ENCODE measurements at places on chromosomes 2 and 18.
A peak's percentile ranks its signal among the peaks of the same experiment; 100 is the strongest.

DNA sequence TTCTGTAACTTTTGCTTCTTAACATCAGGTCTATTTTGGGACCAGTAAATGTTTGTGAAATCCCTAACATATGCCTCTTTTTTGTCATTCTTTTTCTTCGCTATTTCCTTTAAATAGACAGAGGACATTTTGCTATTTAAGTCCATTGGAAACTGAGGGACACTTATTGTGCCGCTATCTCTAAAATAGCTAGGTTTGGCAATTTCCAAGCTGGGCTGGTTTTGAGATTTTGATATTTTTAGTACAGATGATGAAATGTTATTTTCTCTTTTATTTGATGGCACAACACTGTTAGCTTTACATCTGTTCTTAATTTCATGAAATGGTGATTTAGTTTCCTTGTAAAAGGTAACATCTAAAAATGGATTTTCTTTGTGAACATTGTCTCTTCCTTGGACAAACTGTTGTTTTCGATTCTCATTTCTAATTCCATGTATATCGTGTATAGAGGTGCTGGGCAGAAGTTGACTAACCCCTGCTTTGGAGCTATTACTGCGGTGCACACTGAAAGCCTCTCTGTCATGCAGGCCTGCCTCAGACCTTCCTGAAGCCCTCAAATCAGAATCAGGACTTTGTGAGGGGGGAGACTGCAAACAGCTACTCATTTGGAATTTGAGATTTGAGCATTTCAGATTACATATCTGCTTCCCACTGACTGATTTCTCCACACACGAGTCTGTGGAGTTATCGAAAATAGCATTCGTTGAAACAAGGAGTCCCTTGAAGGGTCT, 594 bp downstream of the RAD51AP2 start:
- DNase-seq: no peak

DNA sequence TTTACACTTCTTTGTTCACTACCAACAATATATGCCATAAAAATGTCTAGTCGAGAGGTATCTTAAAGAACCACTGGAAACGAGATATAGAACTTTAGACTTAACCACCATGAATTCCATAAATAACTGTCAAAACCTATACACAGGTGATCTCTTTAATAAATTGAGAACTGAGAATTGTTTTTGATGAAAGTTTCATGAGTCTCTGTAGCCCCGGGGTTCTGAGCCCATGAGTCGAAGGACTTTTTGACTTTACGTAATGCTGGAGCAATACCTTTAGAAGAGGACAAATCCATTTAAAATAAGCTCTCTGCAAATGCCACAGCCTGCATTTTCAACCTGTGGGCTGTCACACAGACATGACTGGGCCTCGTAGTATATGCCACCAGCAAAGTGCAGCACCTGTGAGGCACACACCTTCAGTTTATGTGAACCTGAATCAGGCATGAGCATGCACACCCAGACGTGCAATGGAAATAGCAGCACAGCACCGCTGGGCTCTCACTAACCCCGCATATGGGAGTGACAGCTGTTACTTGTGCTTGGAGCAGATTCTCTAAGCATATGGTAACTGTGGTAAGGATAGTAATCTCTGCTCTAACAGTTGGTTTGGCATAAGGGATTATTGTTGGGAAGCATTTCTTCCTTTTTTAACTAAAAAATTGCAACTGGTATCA, 383.2 kb downstream of the SOCS6 start:
- DNase-seq: no peak

DNA sequence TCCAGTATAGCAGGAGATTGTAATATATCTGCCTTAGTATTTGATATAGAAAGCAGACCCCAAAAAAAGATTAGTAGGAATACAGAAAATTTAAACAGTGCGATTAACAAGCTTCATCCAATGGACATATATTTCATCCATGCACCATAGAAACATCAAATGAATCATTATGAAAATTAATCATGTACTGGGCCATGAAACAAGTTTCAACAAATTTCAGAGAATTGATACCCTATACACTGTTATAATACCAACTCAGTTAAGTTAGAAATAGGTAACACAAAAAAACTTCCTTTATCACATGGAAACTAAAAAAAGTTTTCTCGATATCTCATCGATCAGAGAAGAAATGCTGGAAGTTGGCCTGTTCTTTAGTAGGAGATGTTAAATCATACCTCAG, 192.1 kb upstream of the STON1 start:
- DNase-seq: no peak

DNA sequence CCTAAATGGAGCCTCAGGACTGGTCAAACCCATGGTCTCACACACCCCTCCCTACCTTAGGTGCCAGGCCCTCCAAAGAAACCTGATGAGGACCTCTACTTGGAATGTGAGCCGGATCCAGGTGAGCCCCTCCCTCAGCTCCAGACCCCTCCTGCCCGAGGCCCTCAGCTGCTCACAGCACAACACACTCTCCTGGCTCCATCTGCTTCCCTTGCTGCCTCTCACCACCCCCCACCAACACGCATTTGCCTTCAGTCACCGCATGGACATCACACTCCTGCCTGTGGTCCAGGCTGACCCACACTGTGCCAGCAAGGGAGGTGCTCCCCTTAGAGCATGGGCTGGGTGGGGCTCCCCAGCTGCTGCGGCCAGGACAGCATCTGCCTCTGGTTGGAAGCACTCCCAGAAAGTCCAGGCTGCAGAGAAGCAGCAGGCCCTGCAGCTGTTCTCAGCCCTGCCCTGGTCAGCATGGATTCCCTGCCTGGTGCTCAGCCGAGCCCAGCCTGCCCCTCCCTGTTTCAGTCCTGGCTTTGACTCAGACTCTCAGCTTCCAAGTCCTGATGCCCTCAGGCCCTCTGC, 15.1 kb downstream of the SH2D6 start:
- DNase-seq: no peak

GRCh38 chr2:21282515-21282898, 158.7 kb downstream of the TDRD15 start:
- no peak for DNase-seq

- no peak for DNase-seq
Observed at GRCh38 chr18:8834881-8835280, 129.5 kb downstream of the MTCL1 start.

- no peak for DNase-seq
Observed at GRCh38 chr2:99278793-99279291, 22.2 kb downstream of the LYG1 start.

- no peak for DNase-seq
Observed at GRCh38 chr2:101030866-101031554, 28.9 kb downstream of the RPL31 start.

DNA sequence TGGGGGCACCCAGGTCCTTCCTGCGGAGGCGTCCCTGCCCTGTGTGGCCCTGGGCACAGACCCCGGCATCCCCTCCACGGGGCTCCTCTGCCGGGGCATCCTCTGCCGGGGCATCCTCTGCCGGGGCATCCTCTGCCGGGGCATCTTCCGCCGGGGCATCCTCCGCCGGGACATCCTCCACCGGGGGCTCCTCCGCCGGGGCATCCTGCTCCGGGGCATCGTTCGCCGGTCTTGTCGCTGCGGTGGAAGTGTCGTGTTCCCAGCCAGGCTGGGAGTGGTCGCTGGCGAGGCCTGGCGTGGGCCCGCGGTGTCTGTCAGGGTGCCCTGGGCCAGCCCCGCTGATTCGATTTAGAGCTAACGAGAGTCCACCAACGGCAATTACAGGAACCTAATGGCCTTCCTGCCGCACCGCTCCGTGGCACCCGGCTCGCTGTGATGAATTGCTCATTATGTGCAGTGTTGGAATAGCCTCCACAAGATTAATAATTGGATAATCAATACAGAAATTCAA, 115.1 kb downstream of the NFATC1 start:
- no peak for DNase-seq

DNA sequence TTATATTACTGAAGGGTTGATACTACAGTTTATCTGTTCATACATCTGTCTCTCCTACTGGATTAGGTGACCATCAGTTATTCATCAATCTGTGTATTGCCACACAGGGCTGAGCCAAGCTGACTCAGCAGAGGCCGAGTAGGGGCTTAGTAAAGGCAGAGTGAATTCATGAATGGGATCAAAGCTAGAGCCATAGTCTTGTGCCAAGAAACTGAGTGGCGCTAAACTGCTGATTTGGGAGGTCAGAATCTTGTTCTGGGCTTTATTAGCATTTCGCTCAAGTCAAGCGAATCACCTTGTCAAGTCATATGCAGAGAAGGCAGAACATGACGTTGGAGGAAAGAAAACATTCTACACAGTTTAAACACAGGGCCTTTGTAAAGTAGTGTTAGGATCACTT, 34.1 kb downstream of the SOCS6 start:
- peak; percentile 44 for DNase-seq

DNA sequence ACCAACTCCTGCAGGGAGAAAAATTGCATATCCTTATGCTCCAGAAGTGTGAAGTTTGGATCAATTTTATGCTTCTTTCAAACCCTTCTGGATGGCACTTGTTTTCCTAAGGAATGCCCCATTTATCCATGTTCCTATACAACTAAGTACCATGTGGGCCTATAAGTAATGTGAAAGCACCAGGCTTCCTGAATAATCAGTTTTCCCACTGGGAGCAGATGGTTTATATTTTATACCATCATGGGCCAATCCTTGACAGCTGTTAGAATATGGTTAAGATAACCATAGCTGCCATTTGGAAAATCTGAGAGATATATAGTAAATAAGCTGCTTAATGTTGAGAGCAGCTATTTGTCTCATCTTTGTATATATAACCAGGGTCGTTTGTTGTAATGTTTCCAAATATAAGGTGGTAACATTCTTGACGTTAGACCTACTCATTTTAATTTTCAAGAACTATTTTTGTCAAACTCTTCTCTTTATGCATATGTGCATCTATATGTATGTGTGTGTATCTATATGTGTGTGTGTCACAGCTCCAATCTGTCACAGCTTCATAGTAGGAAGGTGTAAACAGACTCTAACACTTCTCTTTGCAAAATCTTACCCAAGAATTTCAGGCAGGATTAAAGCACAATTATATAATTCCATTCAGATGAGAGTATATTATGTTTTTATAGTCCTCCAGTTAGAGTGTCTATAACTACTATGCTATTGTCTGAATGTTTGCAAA, 458.7 kb upstream of the GCFC2 start:
- DNase-seq: no peak

GRCh38 chr18:75003764-75004690, 204.9 kb downstream of the PTGR3 start:
- DNase-seq: no peak

DNA sequence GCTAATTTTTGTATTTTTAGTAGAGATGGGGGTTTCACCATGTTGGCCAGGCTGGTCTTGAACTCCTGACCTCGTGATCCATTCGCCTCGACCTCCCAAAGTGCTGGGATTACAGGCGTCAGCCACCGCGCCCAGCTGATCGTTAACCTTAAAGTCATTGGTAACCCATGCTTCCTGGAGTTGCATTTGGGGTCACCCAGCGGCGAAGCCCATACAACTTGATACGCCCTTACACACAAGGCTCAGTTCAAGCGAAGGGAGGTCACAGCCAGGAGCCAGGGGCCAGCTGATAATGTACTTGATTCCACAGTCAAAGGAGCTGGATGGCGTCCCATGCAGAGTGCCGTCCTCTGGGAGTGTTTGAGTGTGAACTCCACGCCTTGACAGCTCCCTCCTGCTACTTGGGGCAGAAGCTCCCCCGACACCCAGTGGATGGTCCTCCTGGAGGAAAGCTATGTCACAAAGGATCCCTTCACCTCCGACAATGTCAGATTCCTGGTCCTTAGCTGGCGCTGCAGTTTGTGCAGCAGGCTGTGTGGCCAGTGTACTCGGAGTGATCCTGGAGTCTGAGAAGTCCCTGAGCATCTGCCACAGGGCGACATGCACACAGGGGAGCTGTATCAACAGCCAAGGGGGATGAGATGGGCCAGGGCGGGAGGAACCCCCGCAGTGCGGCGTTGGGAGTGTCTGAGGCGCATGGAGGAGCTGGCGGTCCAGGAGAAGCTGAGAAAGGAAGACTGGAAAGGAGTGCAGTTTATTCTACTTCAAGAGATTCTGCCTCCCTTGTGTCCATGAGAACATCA, 7.9 kb downstream of the CLHC1 start:
- DNase-seq: no peak

DNA sequence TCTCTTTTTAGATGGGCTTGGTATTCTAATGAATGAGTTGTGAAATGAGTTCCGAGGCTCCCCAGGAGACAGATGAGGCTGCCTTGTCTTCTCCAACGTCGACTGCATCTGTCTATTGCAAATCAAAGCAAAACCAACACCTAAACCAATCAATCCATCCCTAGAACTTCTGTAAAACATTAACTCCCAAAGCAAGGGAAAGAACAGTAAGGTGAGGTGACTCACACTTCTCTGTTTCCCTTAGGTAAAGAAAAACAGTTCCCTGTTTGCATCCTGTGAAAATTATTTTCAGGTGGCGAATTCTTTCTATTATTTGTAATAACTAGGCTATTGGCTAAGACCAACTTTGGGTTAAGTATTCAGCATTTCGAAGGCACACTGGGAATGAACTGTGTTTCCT, 249.4 kb downstream of the EPHA4 start:
- no peak for DNase-seq

- no peak for DNase-seq
Observed at GRCh38 chr18:9910071-9910470, 3.7 kb upstream of the VAPA start.

- no peak for DNase-seq
Observed at GRCh38 chr2:660586-661359, 16.4 kb downstream of the TMEM18 start.

DNA sequence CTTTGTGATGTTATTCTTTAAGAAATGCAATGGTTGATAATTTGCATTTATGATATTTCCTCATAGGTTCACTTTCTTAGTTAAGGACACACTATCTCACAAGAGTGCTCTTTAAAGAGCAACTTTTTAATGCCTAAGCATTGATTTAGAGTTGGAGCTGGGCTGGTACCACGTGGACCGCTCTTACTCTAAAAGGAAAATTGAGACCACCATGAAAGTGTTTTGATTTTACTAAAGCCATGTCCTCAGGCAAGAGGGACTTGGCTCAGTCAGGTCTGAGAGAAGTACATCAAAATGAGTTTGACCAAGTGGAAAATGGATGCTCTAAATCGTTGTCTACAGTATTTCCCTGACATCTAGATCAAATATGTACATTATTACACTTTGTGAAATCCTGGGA, 302.4 kb downstream of the LRRTM1 start:
- no peak for DNase-seq

DNA sequence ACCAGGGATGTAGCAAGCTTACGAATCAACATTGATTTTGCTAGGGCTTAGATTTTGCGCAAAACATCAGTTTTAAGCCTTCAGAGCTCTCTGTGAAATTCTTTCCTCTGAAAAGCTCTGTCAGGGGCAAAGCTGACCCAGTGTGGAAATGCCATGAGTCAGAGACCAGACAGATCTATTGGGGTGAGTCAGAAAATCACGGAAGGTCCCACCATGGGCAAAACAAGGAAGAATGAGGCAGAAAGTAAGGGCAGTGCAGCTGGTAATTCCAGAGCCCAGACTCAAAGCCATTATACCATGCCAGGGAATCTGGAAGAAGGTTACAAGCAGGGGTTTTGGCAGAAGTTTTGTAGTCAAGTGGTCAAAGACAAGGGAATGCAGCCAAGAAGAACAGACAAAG, 256.6 kb upstream of the CTAGE1 start:
- no peak for DNase-seq

Measured in D721Med (cell line).